PC-9 (cell line): ENCODE measurements at places on chromosomes 2 and 18. TPM values are rescaled to one million over a fixed set of nuclear protein-coding genes. Genes with fewer than 3 reads are reported as not detected.

Gene LYG1
- total RNA-seq, result 0.78 and 1.5 TPM in 2 replicates

Gene CD302
- 1.5 and 2.6 TPM in 2 replicates for total RNA-seq

Gene ELOA2
- not detected in 2 replicates for total RNA-seq

Gene BZW1
- total RNA-seq, result 274 and 300 TPM in 2 replicates

Gene SLC30A3
- 1.5 and 2.3 TPM in 2 replicates for total RNA-seq

Gene FABP1
- total RNA-seq, result not detected in 2 replicates

Gene ROCK2
- 28.5 and 38.0 TPM in 2 replicates for total RNA-seq

Gene SLC11A1
- total RNA-seq, result 0.35 and 0.44 TPM in 2 replicates

Gene SERPINB3
- total RNA-seq, result not detected in 2 replicates

Gene STRADB
- 24.0 and 32.1 TPM in 2 replicates for total RNA-seq

Gene CFAP221
- not detected in 2 replicates for total RNA-seq

Gene ARHGAP28
- not detected in 2 replicates for total RNA-seq

Gene FAP
- total RNA-seq, result not detected in 2 replicates

Gene LRRTM1
- total RNA-seq, result not detected in 2 replicates

Gene CCDC178
- total RNA-seq, result not detected in 2 replicates

Gene NEU2
- total RNA-seq, result not detected in 2 replicates
